Stimulated activated CD4-positive, alpha-beta T cell treated with anti-CD3 and anti-CD28 coated beads, TNF-alpha, amount 100 ng/mL, for 1 hour (primary cell): ENCODE measurements at places on chromosomes 2 and 18.

- no peak for DNase-seq
Measured at GRCh38 chr2:12717191-12718014, 667 bp downstream of the TRIB2 start.

DNA sequence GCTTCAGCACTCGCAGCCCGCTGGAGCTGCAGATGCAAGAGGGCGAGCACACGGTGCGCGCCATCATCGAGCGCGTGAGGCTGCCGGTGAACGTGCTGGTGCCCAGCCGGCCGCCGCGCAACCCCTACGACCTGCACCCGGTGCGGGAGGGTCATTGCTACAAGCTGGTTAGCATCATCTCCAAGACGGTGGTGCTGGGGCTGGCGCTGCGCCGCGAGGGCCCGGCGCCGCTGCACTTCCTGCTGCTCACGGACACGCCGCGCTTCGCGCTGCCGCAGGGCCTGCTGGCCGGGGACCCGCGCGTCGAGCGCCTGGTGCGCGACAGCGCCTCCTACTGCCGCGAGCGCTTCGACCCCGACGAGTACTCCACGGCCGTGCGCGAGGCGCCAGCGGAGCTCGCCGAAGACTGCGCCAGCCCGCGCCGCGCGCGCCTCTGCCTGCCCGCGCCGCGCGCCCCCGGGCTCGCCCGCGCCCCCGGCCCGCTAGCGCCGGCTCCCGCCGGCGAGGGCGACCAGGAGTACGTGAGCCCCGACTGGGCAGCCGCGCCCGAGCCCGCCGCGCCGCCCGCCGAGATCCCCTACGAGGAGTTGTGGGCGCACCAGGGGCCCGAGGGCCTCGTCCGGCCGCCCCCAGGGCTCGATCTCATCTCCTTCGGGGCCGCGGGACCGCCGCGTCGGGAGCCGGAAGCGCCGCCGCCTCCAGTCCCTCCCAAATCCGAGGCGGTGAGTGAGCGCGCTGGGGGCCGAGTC lies 11.8 kb downstream of the GAREM2 start:
- peak; percentile 72 for DNase-seq

GRCh38 chr18:58112174-58112573 lies 68.1 kb downstream of the NEDD4L start:
- no peak for DNase-seq

DNA sequence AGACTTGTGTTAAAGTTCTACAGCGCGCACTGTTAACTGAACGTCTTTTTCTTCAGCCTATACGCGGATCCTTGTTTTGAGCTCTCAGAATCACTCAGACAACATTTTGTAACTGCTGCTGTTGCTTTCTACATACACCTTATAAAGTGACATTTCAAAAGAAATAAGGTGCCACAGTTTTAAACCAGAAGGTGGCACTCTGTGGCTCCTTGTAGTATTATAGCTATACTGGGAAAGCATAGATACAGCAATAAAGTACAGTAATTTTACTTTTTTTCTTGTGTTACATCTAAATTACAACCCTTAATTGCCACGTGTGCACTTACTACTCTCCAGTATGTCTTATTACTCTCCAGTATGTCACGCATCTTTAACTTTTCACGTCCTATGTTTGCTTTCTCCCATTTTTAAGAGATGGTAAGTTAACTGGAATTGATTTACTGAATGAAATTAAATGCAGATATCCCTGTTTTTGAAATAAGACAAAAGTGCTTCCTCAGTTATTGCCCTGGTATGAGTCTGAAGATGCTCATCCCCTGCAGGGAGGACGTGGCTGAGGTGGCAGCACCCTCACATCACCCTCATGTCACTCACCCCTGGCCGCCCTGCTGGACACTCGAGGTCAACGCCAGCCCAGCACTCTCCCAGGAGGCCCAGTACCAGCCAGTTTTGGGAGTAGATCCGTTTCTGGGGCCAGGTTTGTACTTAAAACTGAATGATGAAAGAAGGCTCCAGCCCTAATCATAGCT lies 37.8 kb downstream of the GORASP2 start:
- no peak for DNase-seq

- DNase-seq, result no peak
Measured at GRCh38 chr2:42801381-42801780, 9.0 kb upstream of the HAAO start.

DNA sequence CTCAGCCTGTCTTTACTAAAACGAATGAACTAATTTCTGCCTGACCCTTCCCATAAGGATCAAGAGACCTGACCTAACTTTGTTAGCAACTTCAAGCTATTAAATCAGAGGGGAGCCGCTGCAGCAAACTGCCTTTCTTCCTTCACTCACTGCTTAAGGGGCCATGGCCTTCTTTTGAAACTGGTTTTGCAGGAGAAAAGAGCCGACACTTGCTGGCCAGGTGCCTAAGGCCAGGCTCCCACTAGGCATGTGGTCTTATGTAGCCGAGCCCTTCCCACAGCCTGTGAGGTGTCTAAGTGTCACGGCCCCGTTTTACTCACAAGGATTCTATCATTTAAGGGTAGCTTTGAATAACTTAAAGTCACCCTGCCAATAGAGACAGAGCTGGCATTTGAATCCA lies 130.8 kb downstream of the ZNF236 start:
- DNase-seq, result no peak

- no peak for DNase-seq
Measured at GRCh38 chr2:220071696-220072095, 444.3 kb downstream of the SLC4A3 start.

- DNase-seq, result no peak
Measured at GRCh38 chr2:118554616-118555015, 292.8 kb downstream of the EN1 start.

DNA sequence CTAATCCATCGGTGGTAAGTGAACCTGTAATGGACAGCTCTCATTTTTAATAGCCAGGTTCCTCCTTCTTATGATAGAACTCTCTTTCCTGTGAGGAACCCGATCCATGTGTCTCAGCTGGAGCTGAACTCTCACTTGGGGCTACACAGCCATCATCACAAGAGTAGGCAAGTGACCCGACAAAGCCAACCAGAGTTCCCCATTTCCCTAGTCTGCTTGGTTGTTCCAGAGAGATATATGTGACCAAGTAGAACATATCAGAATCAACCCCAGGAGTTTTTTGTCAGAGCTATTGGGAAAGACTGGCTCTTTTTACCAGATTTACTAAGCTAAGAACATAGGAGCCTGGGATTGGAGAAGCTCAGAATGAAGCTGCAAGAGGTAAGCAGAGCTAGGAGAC lies 14.6 kb upstream of the HNRNPLL start:
- DNase-seq, result no peak

DNA sequence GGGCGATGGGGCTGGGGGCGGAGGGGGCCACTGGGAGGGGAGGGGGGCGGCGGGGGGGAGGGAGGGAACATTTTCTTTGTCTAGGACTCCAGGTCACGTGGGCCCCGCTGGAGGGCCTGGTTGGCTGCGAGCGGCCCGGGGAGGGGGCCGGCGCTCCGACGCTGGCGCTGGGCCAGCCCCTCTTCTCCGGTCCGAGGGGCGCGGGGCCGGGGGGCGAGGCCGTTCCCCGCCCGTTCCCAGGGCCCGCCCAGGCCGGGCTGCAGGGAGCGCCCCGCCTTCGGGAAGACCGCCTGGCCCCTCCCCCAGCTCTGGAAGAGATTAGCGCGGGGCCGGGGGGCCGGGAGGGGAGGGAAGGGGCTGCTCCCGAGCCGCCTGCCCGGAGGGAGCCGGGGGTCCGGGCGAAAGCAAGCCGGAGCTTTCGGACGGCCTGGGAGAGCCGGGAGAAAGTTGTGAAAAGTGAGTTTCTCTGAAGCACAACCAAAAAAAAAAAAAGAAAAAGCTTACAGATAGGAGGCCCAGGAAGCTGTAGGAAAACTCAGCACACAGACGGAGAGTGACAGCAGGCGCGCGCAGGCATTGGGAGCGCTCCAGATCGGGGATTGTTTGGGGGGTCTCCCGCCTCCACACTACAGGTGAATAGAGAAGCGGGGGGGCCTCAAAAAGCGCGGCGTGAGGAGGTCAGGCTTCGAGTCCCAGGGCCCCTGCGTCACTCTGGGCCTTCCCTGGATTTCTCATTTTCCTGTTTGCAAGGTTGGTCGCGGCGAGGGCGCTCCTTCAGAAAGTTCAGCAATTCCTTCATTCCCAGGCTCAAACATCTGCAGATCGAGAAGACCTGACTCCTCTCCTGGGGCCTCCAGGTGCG lies 84.1 kb upstream of the POMC start:
- DNase-seq, result peak; percentile 42

DNA sequence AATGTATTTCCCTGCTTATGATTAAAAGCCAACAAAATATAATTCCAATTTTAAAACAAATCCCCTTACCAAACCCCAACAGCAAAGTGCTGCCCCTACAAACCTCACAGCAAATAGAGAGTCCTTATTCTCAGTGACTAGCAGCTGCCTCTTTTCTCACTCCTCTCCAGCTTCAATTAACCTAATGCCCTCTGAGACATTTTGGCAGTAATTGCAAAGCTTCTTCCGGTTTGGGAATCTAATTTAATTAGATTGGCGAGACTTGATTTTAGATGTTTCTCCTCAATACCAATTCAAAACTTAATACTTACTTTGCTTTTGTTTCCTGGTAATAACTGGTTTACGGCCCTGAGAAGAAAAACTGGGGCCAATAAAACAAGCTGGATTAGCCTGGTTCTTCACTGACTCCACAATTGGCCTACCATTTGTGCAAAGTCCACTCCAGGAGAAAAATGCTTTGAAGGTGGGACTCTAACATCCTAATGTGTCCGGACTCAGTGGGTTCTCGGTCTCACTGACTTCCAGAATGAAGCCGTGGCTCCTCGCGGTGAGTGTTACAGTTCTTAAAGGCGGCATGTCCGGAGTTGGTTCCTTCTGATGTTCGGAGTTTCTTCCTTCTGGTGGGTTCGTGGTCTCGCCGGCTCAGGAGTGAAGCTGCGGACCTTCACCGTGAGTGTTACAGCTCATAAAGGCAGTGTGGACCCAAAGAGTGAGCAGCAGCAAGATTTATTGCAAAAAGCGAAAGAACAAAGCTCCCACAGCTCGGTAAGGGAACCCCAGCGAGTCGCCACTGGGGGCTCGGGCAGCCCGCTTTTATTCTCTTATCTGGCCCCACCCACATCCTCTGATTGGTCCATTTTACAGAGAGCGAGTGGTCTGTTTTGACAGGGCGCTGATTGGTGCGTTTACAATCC lies 52.8 kb downstream of the SLC35F5 start:
- no peak for DNase-seq

DNA sequence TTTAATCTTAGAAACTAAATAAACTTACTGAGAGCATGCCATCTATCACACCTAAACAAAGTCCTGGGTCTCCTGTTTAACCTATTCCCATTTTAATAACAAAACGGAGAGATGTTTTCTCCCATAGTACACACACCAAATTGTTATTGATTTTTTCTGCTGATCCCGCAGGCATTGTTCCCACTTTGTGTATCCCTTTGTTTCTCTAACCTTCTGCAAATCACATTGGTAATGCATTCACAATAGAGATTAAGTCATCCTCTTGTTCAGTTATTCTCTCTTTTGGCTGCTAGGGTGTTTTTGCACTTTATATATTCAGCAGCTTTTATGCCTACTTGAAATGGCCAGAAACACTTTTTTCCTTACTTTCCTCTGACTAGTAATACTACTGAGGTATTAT lies 1071.9 kb upstream of the CDH2 start:
- no peak for DNase-seq

DNA sequence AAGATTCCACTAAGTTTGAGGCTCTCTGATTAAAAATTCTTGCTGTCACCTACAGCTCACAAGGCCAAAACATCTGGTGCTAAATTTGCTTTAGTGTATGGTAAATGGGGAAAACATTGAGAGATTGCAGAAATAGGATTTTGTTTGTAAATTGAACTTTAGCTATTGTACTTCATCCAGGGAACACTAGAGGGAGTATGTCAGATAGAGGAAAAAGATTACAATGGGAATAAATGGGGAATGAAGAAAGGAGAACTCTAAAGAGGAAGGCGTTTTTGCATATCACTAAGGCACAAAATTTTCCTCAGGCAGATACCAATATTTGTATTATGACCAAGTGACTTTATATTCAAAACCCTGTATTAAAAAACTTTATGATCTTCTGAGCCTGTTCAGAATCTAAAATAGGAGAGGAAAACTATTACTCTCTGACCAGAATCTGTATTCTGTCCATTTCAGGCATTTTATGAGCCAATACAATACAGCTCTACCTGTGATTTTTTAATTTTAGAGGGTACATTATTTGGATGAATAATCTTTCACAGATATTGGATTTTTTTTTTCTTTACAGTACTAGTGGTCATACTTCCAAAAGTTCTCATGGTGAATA lies 52.3 kb upstream of the ITGB6 start:
- no peak for DNase-seq

DNA sequence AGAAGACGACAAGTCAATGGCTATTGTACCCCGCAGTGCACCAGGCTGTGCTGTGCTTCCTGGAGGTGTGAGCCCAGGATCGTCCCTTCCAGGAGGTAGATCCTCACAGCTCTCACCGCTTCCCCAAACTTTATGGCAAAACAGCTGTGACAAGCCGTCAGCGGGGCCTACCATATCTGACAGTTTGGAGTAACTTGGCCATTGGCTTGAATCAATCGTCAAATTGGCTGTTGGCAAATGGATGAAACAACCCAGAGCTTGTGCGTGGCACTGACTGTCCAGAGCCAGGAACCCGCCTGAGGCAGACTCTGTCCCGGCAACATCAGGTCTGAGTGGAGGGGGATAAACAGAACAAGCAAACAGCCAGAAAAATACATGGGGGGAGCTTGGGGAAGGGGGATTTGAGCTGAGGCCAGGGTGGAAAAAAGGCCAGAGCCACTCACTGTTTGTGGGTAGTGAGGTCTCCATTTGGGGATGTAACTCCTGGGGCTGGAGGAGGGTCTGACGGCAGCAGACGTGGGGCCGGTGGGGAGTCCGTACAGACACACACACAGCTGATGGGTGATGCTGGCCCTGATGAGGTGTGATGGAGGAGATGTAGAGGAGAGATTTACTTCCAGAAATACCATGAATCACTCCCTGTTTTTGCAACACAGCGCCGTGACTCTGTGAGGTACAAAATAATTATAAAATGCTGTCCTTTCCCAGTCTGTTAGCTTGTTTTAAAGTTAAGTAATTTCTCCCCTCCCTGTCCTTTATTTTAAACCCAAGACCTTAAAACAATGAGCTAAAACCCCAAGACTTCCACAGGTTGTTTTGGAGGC lies 174.8 kb downstream of the TWIST2 start:
- no peak for DNase-seq

GRCh38 chr2:43010438-43011157 lies 215.8 kb downstream of the ZFP36L2 start:
- no peak for DNase-seq

DNA sequence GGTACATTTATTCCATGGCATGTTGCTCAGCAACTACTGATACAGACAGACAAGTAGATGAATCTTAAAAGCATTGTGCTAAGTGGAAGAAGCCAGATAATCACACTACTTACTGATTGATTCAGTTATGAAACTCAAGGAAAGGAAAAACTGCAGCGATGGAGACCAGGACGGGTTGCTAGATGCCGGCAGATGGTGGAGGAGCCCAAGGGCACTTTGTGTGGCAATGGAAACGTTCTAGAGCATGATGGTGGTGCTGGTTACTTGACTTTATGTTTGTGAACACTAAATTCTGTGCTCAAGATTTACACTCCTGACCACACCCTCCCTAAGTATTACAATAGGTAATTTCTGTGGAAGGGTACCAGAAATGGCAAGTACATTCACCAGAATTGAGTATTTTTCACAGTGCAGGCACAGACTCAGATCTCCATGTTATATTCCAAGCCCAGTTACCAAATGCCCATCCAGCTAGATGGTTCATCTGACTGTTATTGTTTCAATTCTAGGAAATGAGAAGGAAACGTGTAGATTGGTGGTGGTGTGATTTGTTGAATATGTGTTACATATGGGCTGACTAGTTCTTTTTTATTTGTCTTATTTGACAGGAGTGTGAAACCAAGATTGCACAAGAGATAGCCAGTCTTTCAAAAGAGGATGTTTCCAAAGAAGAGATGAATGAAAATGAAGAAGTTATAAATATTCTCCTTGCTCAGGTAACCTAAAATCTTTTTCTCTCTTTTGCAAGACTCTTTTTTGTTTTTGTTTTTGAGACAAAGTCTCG lies 55.1 kb downstream of the RALBP1 start:
- DNase-seq, result no peak
